H54 (cell line): ENCODE measurements at places on chromosomes 2 and 18.
A peak's percentile ranks its signal among the peaks of the same experiment; 100 is the strongest.

DNA sequence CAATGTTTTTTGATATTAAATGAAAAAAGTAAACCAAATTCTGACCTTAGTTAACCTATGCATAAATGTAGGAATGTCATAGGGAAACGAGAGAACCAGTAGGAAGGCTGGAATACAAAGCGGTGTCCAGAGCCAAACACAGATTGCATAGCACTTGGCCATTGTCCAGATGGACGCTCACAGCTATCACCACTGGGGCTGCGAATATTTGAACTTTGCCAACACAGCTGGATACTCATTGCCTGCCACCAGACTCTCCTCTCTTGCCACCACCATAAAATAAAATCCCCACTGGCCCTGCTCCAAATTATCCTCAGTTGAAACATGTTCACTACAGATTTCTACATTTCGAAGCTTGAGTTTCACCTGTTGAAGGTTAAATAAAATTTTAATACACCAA lies 159.3 kb upstream of the GULP1 start:
- no peak for DNase-seq

GRCh38 chr18:47246027-47246971 lies 5.2 kb downstream of the SKOR2 start:
- DNase-seq: no peak

DNA sequence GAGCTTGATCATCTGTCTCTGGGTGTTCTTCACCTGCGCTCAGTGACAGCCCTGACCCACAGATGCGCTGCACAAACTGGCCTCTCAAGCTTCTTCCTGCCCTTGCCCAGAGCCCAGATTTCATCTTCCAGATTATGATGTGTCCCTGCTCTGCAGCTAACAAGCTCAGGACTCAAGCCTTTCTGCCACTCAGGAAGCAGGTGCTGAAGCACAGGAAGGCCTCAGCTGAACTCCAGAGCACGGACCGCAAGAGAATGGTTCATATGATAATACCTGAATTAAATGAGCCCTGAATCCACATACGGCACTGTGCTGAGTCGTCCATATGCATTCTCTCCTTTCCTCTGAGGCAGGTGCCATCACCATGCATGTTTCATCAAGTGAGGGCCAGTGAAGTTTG lies 3.8 kb downstream of the CD207 start:
- no peak for DNase-seq

DNA sequence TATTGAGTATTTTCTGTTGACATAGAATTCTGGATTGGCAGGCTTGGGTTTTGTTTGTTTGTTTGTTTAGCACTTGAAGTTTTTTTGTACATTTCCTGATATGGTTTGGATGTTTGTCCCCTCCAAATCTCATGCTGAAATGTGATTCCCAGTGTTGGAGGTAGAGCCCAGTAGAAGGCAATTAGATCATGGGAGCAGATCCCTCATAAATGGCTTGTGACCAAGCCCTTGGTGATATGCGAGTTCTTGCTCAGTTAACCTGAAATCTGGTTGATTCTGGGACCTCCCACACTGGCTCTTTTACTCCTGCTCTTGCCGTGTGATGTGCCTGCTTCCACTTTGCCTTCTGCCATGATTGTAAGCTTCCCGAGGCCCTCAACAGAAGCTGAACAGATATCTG lies 98.0 kb downstream of the PTPN4 start:
- DNase-seq: no peak

GRCh38 chr2:170237572-170238120 lies 59.7 kb downstream of the MYO3B start:
- DNase-seq: no peak

- DNase-seq: no peak
These were observed 111.5 kb upstream of the GLI2 start for GRCh38 chr2:120624061-120624737.

- no peak for DNase-seq
These were observed 427.8 kb upstream of the MYT1L start for GRCh38 chr2:2758793-2759367.

DNA sequence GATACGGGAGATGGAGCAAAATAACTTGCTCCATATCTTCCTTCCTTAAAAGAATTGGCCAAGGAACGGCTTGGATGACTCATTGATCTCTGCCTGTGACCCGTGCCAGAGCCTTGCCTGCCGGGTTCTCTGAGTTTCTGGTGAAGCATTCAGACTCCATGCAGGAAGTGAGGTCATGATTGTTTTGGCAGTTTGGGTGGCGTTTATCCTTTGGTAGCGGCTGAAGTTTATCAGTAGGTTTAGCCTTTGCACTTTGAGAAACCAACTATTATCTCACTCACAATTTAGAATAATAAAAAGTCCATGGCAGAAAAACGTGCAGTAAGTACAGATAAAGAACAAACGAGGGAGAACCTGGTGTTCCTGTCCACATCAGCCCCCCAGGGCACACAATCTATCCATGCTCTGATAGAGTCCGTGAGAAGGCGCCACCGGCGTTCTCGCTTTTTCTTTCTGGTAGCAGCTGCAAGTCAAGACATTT lies 15.0 kb upstream of the CTAGE1 start:
- DNase-seq: peak; percentile 68

DNA sequence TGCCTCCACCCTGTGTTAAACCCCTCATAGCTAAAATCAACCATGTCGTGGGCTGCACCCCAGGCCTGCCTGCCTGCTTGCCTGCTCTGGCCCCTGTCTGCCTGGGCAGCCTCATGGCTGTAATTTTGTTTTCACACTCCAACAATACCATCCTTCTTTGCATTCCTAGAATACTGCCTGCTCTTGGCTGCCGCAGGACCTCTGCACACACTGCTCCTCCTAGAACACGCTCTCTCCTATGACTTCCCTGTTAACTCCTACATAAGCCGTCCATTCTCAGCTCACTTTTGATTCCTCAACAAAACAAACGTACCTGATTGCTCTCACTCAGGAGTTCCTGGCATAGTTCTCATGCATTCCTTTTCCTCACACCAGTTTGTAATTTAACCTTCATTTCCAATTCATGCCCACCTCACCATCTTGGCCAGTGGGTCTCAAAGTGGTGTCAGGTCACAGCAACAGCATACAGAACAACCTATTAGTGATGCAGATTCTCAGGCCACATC lies 2.5 kb downstream of the UXS1 start:
- DNase-seq: no peak

DNA sequence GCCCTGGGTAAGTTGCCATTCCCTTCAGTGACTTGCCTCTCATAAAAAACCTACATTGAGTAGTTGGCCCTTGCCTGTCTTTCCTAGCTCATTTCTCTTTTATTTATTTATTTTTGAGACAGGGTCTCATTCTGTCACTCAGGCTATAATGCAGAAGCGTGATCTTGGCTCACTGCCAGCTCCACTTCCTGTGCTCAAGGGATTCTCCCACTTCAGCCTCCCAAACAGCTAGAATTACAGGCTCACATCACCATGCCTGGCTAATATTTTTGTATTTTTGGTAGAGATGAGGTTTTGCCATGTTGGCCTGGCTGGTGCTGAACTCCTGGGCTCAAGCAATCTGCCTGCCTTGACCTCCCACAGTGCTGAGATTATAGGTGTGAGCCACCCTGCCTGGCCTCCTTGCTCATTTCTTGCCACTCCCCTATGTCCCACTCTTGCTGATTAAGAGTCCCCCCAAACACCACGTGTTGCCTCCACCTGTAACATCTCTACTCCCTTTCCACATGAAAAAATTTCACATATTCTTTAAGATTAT lies 12.6 kb downstream of the EVA1A start:
- no peak for DNase-seq

DNA sequence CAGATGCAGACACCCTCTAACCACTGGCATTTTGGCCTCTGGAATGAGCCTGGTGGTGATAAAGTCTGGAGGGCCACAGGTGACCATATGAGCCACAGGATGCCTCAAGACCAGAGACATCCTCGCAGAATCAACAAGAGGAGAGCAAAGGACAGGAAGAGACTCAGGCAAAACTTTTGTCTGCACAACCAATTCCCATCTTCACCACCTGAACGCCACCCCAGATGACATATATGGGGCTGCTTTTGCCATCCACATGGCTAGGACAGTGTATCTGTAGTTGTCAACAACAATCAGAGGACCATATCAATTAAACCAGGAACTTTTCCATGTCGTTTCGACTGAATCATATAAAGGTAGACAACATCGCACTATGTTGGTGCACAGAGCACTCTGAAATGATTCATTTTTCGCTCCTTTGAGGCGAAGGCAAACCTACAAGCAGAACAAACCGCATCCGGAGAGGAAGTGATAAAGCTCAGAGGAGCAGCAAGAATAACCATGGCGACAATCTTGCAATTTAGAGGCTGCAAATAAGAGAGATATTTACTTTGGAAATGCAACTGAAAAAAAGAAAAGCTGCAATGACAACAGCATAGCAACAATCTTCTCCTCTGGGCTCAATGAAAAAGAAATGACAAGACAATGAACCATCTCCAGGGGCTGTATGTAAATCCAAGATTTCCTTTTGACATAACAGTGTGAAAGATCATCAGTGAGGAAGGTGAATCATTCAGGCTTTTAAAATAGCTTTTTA lies 204.5 kb downstream of the ARL4C start:
- DNase-seq: no peak

GRCh38 chr2:40098786-40099470 lies 319.9 kb upstream of the THUMPD2 start:
- DNase-seq: no peak

DNA sequence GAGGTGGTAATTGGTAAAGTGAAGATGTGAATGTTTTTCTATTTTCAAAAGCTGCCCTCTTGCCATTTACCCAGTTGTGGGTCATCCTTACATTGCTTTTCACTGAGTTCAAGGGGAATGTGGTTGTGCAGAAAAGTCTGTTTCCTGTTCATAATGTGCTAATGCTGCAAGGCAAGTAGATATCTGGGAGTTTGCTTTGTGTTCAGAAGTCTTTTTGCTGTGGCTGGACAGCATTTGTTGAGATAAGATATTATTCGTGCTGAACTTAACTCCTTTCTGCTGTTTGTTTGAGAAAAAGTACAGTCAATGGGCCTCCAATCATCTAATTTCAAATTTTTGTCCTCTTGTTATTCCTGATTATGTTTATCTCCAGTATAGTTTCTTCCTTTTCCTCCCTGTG lies 263.2 kb downstream of the LTBP1 start:
- DNase-seq: no peak

- DNase-seq: no peak
These were observed 144.4 kb upstream of the RNF152 start for GRCh38 chr18:62037012-62037742.

GRCh38 chr2:219302412-219302968 lies 6.7 kb downstream of the PTPRN start:
- no peak for DNase-seq

DNA sequence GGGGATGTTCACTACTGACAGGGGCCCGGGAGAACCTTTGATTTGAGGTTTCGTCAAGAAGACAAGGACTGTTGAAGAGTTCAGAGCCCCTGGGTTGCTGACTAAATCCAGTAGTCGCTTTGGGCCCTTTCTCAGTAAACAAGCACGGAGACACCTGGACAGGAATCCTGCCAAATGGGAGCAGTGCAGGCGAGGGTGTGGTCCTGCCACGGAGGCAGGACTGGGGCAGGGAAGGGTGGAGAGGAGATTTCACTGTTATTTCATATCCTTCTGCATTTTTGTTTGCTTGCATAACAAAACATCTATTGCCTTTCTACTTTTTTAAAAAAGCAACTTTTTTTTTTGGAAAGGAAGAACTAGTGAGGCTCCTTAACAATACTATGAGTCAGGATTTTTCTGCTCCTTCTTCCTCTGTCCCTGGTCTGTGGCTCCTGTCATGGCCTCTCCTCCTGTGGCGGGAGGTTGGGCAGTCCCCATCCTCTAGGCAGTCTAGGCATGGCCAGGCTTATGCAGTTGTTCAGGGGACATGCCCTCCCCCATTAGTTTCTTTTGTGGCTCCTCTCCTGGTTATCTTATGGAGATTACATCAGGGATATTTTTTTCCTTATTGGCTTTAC lies 57.7 kb downstream of the ARHGEF4 start:
- no peak for DNase-seq

GRCh38 chr18:75405351-75405750 lies 22.2 kb downstream of the SMIM21 start:
- DNase-seq: no peak

DNA sequence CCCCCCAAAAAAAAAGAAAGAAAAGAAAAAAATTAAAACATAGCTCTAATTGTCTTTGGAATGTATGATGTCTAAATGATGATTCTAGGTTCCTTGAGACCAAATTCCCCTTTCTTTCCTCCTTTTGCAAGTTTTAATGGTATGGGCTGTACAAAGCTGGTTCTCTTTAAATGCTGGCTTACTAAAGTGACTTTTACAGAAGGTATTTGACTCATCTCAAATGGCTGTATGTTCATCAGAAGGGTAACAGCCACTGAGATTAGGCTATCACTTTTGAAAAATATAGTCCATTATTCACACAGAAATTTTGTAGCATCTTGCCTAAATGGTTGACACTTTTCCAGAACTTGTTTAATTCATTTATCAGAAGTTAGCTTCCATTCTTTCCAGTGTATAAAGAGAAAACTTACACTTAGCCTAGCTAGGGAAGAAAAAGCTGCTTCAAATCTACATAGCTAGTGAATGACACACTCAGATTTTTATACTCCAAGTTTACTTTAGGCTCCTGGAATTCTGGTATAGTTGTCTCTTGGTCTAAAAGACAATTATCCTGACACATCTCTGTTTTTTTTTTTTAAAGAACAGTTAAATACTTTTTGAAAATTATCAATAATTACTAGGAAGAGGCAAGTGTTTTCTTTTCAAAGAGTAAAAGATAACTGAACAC lies 622.6 kb downstream of the LRP1B start:
- DNase-seq: no peak

GRCh38 chr2:11560806-11561205 lies 27.0 kb downstream of the GREB1 start:
- DNase-seq: no peak
